ENCODE measurements at places on chromosomes 1 and 21. TPM values are rescaled to one million over a fixed set of nuclear protein-coding genes. Genes with fewer than 3 reads are reported as not detected.

DNA sequence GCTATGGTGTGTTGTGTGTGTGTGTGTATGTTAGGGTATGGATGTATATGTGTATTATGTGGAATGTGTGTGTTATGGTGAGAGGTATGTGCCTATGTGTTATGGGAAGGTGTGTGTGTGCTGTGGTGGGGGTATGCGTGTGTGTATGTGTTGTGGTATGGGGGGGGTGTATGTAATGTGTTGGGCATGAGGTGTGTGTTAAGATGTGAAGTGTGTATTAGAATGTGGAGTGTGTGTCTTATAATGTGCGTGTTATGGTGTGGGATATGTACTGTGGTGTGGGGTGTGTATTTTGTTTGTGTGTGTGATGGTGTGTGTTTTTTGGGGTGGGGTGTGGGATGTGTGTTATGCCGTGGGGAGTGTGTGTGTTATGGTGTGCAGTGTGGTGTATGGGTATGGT is 242.5 kb downstream of the RHOU start:
- no peak for DNase-seq

DNA sequence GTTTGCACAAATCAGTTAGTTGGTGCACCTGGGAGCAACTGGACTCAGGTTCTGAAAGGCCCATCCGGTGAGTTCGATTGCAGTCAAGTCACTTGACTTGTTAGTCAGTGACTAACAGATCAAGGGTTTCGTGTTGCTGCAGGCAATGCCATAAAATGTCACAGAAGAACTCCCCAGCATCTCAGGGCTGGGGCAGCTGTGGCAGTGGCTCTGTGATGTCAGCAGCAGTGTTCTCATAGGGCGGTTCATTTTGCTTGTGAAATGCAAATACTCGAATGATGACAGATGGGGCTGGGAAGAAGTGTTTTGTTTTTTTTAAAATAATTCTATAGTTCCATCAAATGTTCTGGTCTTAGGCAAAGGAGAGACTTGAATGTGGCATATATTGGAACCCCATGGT is 287.8 kb downstream of the LMX1A start:
- no peak for DNase-seq

SLAMF8 gene
- not detected for polyA plus RNA-seq

PSMB2 gene
- polyA plus RNA-seq: 52.9 TPM

PLA2G2F gene
- polyA plus RNA-seq: not detected

FCRL3 gene
- polyA plus RNA-seq: 0.10 TPM

- DNase-seq: no peak
These were observed 619.0 kb upstream of the CHRM3 start for GRCh38 chr1:238767321-238767720.

DNA sequence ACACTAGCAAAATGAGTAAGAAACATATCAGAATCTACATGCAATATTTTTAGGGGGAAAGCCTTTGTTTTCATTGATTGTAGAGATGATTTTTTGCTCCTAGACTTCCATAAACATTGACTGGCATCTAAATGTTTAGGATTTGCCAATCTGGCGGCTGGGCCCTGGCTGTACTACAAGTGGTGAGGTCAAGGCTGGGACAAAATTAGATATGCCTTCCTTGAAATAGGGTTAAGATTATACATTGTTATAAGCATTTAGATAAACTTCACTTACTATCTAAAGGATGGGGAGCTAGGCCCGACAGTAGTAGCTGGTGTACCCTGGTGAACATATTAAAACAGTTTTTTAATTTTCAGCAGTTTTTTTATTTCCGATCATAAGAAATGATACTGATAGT is 5.2 kb downstream of the NFIA start:
- no peak for DNase-seq

LAMB3 gene
- 0.78 TPM for polyA plus RNA-seq

- DNase-seq: peak; percentile 65
These were observed 705 bp downstream of the UROD start for GRCh38 chr1:45012639-45013278.

ZFP69B gene
- 5.2 TPM for polyA plus RNA-seq

DNA sequence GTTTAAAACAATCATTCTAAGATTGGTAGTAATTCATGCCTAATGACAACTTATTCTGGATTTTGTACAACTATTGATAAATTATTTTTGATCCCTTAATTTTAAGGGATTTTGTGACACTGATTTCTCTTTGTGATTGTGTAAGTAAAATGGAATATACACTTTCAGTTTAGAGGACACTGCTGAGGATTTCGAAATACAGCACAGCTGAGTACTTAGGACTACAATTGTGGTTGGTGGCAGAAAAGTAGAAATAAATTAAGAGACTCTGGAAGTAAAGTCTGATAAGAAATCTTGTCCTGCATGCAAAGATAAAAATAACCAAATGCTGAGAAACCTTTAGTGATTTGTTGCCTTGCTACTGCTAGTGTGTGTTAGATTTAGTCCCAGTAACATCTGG is 40.0 kb downstream of the TYW3 start:
- peak; percentile 4 for DNase-seq

ARHGAP30 gene
- polyA plus RNA-seq: 2.1 TPM

DNA sequence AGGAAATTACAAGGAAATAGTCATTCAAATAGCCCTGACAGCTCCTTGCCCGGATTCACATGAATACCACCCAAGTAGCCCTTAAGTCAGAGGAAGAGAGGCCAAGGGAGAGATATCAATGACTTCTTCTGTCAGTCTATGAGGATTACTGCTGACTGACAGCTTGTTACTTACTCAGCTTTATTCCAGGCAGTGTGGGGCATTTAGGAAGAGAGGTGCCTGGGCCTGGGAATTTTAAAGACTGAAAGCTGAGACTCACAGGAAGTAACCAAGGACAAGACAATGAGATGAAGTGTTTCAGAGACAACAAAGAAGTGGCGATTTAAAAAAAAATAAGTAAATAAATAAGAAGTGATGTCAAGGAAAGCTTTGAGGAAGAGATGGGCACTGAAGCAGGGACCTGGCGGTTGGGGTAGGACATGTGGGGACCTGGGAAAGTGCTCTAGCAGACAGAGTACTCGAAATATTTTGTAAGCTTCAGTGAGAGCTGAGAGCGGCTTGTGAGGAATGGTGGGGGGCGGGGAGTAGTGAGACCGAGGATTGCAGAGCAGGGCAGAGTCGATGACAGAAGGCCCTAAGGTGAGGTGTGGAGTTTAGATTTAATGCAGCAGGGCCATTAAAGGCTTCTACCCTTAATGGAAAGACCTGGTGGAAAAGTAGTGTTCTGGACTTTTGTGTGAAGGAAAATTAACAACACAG is 58.9 kb downstream of the ST3GAL3 start:
- no peak for DNase-seq
